ENCODE measurements at places on chromosomes 3 and 15. TPM values are rescaled to one million over a fixed set of nuclear protein-coding genes. Genes with fewer than 3 reads are reported as not detected.
A peak's percentile ranks its signal among the peaks of the same experiment; 100 is the strongest.

The OXSR1 gene
- 22.8 TPM for total RNA-seq

GRCh38 chr15:77057072-77057471 is 13.8 kb downstream of the TSPAN3 start:
- no peak for DNase-seq

The MUSTN1 gene
- total RNA-seq = 30.2 TPM

The PLSCR2 gene
- not detected for total RNA-seq

The CPB1 gene
- total RNA-seq = 1.7 TPM

DNA sequence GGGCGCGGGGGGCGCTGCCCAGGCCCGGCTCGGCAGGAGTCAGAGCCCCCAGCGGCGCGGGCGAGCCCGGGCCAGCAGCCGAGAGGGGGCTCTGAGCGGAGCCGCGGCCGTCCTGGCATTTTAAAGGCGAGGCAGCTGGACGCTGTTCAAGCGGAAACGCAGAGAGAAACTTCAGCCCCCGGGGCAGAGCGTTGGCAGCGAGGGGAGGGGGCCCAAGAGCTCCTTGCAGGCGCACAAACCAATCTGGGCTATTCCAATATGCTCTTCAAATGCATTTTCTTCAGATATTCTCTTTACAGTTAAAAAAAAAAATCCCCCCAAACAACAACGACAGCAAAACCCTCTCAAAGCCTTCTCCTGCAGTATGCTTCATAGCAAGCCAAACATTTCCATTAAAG is at the start of gene CTXND1:
Gene CTXND1 (minus strand): TSS at position 93 of the 398 bp plus-strand sequence. CDS start 50,264 bp downstream, outside the sequence.
- no peak for DNase-seq

The ARL13B gene
- 13.5 TPM for total RNA-seq

The BDH1 gene
- total RNA-seq = 30.2 TPM

DNA sequence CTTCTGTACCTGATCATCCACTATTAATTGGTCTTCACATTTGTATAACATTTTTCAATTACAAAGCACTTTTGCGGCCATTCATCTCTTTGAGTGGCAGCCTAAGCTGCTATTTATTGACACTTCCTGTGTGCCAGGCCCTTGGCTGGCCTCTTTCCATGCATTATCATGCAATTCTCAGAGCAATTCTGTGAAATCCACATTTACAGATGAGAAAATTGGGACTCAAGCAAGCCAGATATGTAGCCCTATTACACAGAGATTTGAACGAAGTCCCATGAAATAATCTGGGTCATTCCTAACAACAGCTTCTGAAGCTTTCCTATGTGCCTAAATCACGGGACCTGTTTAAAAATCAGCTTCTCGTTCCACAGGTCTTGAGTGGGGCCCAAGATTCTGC is 17.4 kb downstream of the SLC6A1 start:
- DNase-seq = no peak

The MCF2L2 gene
- total RNA-seq = 2.0 TPM

- no peak for DNase-seq
Measured at GRCh38 chr3:156206157-156206556, 85.8 kb downstream of the KCNAB1 start.

DNA sequence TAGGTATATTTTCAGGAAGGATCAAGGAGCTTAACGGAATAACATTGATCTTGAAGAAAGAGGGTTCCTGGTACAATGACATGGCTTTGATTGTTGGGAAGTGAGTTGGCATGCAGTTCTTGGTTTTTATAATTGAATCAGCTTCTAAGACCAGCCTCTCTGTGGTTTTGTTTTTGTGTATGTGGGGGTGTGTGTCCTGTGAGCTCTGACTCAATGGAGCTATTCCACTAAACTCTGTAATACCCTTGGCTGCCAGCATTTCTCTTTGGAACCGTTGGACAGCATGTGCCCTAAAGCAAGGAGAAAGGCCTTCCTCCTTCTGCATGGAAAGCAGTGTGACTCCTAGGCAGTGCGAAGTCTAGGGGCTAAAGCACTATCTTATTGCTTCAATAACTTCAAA is 124.8 kb downstream of the EDEM1 start:
- DNase-seq = no peak

DNA sequence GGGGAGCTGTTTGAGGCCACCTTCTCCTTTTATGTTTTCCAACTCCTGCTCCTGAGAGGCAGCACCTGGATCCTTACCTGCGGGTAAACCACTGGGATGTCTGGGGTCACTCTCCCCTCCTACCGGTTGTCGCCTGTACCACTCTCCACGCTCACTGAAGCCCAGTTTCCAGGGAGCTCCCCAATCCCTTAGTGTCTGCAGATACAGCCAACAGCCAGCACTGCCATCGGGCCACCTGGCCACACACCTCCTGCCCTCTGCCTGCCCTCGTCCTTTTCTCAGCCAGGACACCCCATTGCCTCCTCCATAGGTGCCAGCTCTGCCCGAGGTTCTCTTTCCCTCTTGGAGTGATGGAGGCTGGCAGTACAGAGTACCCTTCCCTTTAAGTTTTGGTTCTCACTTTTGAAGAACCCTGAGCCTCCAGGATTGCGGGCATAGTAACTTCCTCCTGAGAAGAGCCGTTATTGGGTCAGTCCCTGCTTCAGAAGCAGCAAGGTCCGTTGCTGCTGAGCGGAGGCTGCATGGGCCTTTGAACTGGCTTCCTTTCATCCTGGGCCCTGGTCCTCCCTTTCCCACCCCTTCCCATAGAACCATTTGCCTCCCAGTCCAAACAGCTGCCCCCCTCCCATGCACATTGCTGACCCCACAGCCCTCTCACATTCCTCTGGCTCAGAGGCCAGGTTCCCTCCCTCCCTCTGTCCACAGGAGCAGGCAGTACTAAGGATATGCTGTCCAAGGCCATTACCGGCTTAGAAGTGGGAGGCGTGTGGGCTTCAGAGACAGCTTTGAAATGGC is 30.9 kb downstream of the ARNT2 start:
- no peak for DNase-seq

GRCh38 chr3:38283810-38284755 is 2.0 kb downstream of the SLC22A14 start:
- peak; percentile 52 for DNase-seq

DNA sequence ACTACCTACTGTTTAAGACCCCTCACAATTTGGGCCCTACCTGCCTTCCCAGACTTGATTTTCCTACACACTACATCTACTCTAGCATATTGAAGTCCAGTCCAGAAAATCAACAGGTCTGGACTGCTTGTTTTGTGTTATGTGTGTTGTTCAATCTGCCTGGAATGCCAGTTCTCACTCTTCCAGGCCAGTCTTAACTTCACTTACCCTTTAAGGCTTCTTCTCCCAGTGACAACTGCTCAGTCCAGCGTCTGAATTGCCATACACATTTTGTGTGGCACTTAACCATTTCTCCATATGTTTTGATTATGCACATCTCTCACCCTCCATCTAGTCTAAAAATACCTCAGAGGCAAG is 1.1 kb downstream of the TICRR start:
- DNase-seq = no peak
